Thoracic aorta (tissue), 2 donors: ENCODE measurements at places on chromosomes 1 and 21. TPM values are rescaled to one million over a fixed set of nuclear protein-coding genes. Genes with fewer than 3 reads are reported as not detected.

The AKT3 gene
- total RNA-seq: 46.0 TPM

DNA sequence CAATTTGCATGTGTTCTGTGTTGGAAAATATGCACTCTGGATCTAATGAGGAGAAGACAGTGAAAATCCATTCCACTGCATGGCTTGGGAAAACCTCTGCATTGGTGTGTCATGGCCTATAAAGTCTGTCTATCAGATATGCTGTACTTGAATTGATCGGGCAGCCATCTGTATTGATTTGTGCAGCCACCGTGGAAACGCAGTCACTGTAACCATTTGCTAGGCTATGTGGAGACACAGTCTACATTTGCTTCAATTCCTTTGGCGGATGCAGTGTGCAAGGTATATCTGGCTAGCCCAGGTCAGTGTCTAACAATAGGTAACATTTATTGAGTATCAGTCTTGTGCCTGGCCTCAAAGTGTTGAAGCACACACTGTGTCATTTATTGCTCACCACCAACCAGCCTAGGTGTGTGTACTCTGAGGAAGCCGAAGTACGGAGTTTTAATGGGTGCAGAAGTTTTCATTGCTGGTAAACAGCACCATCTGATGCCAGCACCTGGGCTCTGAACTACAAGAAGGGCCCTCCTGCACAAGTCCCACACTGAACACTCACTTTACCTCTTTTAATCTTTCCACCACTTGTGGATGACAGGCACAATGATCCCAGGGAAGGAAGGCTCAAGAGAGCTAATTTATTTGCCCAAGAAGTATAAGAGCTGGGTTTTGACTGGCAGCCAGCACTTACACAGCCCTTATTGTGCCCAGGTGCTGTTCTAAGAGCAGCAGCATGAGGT lies 83.4 kb downstream of the DAB1 start:
- H3K36me3 ChIP-seq: no peaks in the 10 kb centered on the region
- DNase-seq: no peak
- no peak overlapping the region for H3K27ac ChIP-seq

The CFHR5 gene
- not detected for total RNA-seq

The EFNA3 gene
- total RNA-seq: 1.5 TPM

GRCh38 chr1:199688133-199688676 lies 339.3 kb upstream of the NR5A2 start:
- no peaks in the 10 kb centered on the region for H3K27me3 ChIP-seq
- H3K4me1 ChIP-seq: no peaks in the 10 kb centered on the region
- no peak overlapping the region for H3K27ac ChIP-seq

DNA sequence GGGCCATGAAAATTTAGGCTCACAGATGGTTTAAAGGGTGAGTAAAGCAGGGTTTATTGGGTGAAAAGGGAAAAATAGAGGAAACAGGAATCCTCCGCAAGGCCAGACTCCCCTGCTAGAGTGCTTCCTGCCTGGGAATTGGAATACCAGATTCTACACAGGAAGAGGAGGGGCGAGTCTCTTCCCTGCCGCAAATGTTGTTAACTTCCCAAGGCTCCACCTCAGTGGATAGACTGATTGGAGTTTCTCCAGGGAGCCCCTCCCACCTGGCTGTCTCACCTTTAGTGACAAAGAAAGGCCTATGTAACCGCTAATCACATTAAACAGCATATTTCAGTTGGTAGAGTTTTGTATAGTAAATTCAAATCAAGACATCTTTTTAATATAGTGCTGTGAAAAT lies 1450.1 kb downstream of the KCNT2 start:
- no peaks in the 10 kb centered on the region for H3K4me1 ChIP-seq
- H3K27me3 ChIP-seq: no peaks in the 10 kb centered on the region
- no peak overlapping the region for H3K27ac ChIP-seq
- H3K36me3 ChIP-seq: no peaks in the 10 kb centered on the region
- H3K4me3 ChIP-seq: no peak overlapping the region

The CHIA gene
- not detected for total RNA-seq

GRCh38 chr1:59397139-59397858 lies 100.4 kb downstream of the FGGY start:
- H3K27ac ChIP-seq: peak overlapping the region; percentile 15
- H3K27me3 ChIP-seq: no peaks in the 10 kb centered on the region
- DNase-seq: no peak
- H3K4me1 ChIP-seq: peaks cover 4% of the 10 kb centered on the region
- H3K36me3 ChIP-seq: no peaks in the 10 kb centered on the region

DNA sequence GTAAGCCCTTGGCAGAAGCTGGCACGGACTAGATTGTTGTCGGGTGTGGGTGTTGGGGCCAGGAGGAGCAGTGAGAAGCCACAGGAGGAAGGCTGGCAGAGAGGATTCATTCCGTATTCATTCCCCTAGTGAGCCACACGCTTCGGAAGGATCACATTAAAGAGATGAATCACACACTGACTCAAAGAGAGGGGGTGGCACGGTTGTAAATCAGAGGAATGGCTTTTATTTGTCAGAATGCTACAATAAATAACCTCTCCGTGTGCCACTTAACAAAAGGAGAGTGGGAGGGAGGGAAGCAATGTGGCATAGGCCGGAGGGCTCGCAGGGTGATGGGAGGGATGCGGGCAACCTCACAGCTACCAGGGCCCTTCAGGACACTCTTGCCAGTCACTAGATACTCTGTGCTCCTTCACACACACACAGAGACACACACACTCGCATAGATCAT lies 135.5 kb downstream of the HIVEP3 start:
- no peak overlapping the region for H3K27ac ChIP-seq
- H3K4me3 ChIP-seq: no peak overlapping the region
- no peaks in the 10 kb centered on the region for H3K4me1 ChIP-seq
- no peak for DNase-seq

DNA sequence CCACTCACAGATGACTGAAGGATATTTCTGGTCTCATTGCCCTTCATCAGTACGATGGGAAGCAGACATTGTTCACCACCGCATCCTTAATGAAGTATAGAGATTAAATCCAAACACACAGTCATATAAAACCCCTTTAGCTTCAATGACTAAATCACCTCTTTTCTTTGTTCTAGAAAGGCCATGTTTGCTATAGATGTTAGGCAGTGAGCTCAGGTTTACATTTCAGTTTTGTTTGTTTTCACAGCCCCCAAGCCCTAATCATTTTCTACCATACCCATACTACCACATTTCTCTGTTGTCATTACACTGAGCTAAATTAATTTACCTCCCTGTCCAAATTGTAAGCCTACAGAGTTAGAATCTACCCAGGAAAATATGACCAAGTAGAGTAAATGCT lies 385.1 kb downstream of the NTNG1 start:
- H3K36me3 ChIP-seq: no peaks in the 10 kb centered on the region
- H3K4me3 ChIP-seq: no peak overlapping the region
- H3K27me3 ChIP-seq: no peaks in the 10 kb centered on the region
- DNase-seq: no peak
- H3K4me1 ChIP-seq: no peaks in the 10 kb centered on the region

- H3K4me1 ChIP-seq: no peaks in the 10 kb centered on the region
- no peak for DNase-seq
Observed at GRCh38 chr1:66505671-66506392, 28.1 kb upstream of the SGIP1 start.

The CFHR2 gene
- not detected for total RNA-seq

DNA sequence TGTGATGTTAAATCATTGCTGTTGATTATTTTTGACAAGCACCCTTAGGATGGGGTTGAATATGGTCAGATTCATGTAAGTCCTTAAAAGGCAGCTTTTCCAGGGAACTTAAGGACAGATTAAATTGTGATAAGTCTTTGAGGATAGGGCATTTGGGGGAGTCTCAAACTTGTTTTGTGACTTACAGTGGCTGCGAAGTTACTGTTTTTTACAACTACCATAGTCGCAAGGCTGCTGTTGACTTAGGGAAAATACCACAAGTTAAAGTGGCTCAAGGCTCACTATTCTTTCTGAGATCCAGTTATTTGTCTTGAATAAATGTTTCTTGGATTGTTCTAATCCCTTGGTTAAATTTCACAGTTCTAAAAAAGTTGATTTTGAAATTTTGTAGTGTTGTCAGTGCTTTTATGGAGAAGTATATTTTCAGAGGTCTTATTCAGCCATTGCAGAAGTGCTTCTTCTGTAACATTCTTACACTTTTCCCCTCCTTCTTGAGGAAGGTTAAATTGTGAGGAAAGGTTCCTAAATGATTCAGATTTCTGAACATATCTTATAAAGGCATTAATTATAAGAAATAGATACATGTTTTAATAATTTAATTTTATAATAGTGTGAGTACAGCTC lies 47.0 kb upstream of the MPC2 start:
- H3K4me3 ChIP-seq: no peak overlapping the region
- H3K36me3 ChIP-seq: no peaks in the 10 kb centered on the region
- no peaks in the 10 kb centered on the region for H3K27me3 ChIP-seq
- H3K4me1 ChIP-seq: peaks cover 4% of the 10 kb centered on the region
- H3K27ac ChIP-seq: no peak overlapping the region
- no peak for DNase-seq

DNA sequence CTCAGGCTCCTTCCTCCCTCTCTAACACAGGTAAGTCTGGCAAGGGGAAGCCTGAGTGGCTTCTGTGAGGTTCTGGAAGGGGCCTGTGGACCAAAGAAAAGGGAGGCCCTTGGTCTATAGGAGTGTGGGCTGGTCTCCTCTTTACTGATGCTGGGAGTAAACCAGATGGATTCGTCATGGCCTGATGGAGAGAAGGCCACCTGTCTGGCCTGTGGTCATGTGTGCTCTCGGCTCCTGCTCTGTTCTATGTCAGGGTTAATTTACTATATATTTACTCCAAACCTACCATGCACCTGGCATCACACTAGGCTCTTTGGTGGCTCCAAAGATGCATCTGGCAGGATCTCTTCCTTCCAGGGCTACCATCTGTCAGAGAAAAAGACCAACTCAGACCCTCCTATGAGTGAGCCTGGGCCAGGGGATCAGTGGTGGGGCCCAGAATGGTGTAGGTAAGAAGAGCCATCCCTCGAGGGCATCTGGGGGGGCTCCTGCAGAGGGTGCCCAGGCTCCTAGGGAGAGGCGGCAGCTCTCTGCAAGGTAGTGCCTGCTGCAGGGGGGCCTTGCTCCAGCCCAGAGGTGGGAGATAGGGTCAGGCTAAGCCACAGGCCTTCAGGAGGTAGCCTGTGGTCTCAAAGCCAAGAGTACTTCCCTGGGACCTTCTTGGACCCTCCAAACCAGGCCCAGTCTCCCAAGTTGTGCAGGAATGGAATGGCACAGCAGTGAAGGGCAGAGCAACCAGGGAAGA lies 68.2 kb upstream of the SELENON start:
- H3K36me3 ChIP-seq: no peaks in the 10 kb centered on the region
- H3K4me1 ChIP-seq: peaks cover 36% of the 10 kb centered on the region
- no peak overlapping the region for H3K27ac ChIP-seq
- no peak overlapping the region for H3K4me3 ChIP-seq
- H3K27me3 ChIP-seq: no peaks in the 10 kb centered on the region

- no peaks in the 10 kb centered on the region for H3K4me1 ChIP-seq
- H3K27ac ChIP-seq: peak overlapping the region; percentile 8
- H3K27me3 ChIP-seq: no peaks in the 10 kb centered on the region
- H3K36me3 ChIP-seq: no peaks in the 10 kb centered on the region
- DNase-seq: no peak
Observed at GRCh38 chr21:34795548-34796180, 126.9 kb downstream of the CLIC6 start.

- no peak overlapping the region for H3K4me3 ChIP-seq
- H3K27ac ChIP-seq: no peak overlapping the region
- DNase-seq: no peak
- peaks cover 6% of the 10 kb centered on the region for H3K4me1 ChIP-seq
- H3K27me3 ChIP-seq: no peaks in the 10 kb centered on the region
Observed at GRCh38 chr1:9842073-9842711, 18.4 kb upstream of the CLSTN1 start.

- H3K27ac ChIP-seq: peak overlapping the region; percentile 63
- no peak overlapping the region for H3K4me3 ChIP-seq
- no peaks in the 10 kb centered on the region for H3K27me3 ChIP-seq
- no peaks in the 10 kb centered on the region for H3K36me3 ChIP-seq
Observed at GRCh38 chr1:93629101-93630059, 52.3 kb downstream of the BCAR3 start.

DNA sequence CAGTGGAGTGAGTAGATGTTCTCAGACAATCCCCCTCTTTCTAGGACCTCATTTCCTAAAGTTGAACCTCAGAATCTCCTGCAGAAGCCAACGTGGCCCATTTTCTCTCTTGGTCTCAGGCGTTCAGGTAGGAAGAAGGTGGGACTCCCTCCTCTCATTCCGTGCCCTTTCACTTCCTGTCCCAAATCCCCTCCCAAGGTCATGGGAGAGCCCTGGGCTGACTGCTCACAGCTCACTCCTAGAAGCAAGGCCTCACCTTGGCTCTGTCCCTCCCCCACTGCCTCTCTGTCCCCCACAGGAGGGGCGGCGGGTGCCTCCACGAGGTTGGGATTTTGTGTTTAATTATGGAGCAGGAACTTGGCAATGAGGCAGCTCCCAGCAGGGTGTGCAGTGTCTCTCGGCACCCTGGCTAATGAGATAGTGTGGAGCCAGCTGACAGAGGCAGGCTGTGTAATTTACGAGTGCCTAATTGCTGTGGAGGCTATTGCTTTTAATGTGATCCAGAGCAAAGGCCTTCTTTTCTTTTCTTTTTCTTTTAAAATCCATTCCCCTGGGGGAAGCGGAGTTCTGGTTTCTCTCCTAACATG lies 9.1 kb upstream of the CDK18 start:
- H3K4me3 ChIP-seq: no peak overlapping the region
- peaks cover 15% of the 10 kb centered on the region for H3K4me1 ChIP-seq
- no peak overlapping the region for H3K27ac ChIP-seq
- no peak for DNase-seq
- no peaks in the 10 kb centered on the region for H3K27me3 ChIP-seq

GRCh38 chr1:115426231-115426771 lies 88.3 kb upstream of the NGF start:
- DNase-seq: peak; percentile 37
- H3K36me3 ChIP-seq: no peaks in the 10 kb centered on the region
- H3K27ac ChIP-seq: peak overlapping the region; percentile 53
- no peak overlapping the region for H3K4me3 ChIP-seq
- peaks cover 17% of the 10 kb centered on the region for H3K4me1 ChIP-seq
- H3K27me3 ChIP-seq: no peaks in the 10 kb centered on the region

- no peaks in the 10 kb centered on the region for H3K27me3 ChIP-seq
- H3K36me3 ChIP-seq: no peaks in the 10 kb centered on the region
- no peaks in the 10 kb centered on the region for H3K4me1 ChIP-seq
- no peak overlapping the region for H3K27ac ChIP-seq
Observed at GRCh38 chr1:181779343-181779742, 282.2 kb downstream of the ZNF648 start.

The RAVER2 gene
- total RNA-seq: 18.3 TPM

The ZSWIM5 gene
- total RNA-seq: 2.0 TPM

- DNase-seq: no peak
- no peak overlapping the region for H3K27ac ChIP-seq
- H3K4me3 ChIP-seq: no peak overlapping the region
- H3K36me3 ChIP-seq: peaks cover 4% of the 10 kb centered on the region
Observed at GRCh38 chr1:237478842-237479241, 411.9 kb downstream of the ZP4 start.

The TCP10L gene
- not detected for total RNA-seq

GRCh38 chr1:176854758-176855745 lies 309.5 kb downstream of the ASTN1 start:
- no peaks in the 10 kb centered on the region for H3K36me3 ChIP-seq
- no peak overlapping the region for H3K27ac ChIP-seq
